ENCODE measurements at places on chromosomes 3 and 15.

- no peak for DNase-seq
These were observed 1.9 kb downstream of the OSBPL10 start for GRCh38 chr3:31979001-31979697.

DNA sequence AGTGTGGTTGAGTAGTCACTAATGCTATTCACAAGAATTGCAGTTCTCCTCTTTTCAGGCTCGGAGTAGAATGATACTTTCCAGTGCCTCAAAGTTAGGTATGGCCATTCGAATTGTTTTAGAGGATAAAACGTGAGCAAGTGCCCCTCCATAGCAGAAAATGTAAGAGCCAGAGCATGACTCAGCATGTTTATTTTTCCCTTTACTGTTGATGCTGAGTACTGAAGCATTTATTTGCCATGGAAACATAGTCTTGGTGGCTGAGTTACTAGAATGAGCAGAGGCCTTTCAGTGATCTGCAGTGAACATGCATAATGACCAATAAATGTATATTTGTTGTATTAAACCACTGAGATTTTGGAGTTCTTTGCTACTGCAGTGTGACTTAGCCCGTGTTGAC is 540.6 kb downstream of the NLGN1 start:
- no peak for DNase-seq

DNA sequence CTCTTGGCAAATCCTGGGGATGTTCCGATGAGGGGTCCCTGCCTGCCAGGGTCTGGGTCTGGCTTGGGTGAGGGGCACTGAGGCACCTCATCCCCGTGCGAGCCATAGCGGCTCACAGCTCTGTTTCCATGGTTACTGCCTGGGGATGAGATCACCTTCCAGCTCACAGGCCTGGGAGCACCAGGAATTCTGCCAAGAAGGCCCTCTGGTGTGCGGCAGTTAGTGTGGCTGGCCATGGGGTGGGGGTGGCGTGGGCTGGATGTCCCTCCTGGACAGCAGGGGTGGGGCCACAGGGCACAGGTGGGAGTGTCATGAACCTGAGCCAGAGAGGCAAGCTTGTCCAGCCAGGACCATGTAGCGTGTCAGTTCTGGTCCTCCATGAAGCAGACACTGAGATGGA is 22.1 kb upstream of the PRR23E start:
- DNase-seq = no peak

DNA sequence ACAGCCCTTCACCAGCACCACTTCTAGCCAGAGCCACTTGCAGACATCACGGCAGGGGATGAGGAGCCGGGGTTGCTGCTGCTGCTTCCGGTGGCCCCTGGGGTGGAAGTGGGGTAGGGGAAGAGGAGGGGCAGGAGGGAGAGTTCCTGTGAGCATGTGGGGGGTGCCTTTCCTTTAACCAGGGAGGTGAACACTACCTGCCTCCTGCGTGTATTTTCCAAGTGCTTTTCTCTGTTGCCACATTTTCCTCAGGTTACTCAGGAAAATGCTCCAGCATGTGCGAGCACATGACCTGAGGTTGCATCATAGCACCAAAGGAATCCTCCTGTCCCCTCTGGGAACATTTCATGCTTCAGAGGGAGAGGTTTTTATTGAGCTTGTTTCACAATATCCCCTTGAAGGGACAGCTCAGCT is 12.2 kb upstream of the SACM1L start:
- DNase-seq = no peak

GRCh38 chr3:20528180-20528770 is 342.3 kb upstream of the SGO1 start:
- DNase-seq = no peak

DNA sequence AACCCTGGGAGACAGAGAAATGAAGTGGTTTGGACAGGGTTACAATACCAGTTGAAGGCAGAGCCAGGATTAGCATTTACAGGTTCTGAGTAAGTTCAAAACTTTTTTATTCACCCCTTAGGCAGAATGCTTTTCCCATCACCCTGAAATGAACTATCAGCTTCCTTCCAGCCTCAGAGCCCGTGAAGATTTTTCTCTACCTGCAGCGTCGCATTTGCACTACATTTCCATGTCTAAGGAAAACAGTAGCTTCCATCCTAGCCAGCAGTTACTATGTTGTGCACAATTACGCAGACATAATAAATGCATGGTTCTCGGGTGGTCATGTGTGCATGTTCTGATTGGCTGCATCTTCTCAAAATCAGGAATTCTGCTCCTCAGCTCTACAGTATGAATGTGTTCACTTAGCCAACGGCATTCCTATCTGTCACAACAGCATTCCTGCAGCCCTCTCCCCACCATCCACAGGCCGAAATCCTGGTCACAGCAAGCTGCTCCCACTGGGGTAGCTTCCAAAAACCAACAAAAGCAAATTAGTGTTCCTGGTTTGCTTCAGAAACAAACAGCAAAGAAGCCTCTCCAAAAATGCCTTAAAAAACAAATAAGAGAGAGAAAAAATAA is 510.8 kb upstream of the SEMA6D start:
- DNase-seq = no peak

GRCh38 chr15:47794252-47794914 is 77.1 kb downstream of the SEMA6D start:
- no peak for DNase-seq

- no peak for DNase-seq
These were observed 201.3 kb upstream of the LRIG1 start for GRCh38 chr3:66702126-66702525.

DNA sequence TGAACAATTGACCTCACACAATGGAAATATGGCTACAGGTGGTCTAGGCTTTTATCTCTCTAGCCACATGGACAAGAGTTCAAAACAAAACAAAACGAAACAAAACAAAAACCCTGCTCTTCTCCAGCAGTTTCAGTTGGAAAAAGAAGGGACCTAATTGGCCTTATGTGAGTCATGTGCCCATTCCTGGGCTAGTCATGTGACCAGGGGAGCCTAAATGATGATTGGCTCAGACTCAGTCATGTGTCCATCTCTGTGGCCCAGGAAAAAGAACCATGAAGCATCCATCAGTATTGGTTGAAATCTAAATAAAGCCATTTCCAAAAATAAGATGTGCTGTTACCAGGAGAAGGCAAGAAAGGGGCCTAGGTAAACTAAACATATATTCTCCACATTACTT is 96.8 kb downstream of the ANXA2 start:
- no peak for DNase-seq

GRCh38 chr3:47635536-47635935 is 56.9 kb upstream of the CSPG5 start:
- no peak for DNase-seq
